ENCODE measurements at places on chromosomes 7 and 10.

DNA sequence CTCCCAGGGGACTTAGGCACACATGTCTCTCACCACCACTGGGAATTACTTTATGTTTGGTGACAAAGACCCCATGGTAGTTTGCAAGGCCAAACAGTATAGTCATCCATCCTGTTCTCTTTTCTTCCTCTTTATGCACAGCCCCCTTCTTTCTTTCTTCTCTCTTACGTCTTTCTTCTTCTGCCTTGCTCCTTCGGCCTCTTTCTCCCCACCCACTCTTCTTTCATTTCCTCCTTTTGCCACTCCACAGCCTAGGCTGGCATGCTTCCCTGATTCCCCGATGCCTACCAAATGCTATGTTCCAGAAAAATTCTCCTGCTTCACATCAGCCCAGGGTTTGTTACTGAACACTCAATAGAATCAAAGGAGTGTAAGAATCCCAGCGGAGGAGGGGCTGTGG lies 62.4 kb upstream of the MKLN1 start:
- DNase-seq = no peak

- DNase-seq = no peak
Observed at GRCh38 chr7:121244120-121244870, 84.5 kb upstream of the WNT16 start.

DNA sequence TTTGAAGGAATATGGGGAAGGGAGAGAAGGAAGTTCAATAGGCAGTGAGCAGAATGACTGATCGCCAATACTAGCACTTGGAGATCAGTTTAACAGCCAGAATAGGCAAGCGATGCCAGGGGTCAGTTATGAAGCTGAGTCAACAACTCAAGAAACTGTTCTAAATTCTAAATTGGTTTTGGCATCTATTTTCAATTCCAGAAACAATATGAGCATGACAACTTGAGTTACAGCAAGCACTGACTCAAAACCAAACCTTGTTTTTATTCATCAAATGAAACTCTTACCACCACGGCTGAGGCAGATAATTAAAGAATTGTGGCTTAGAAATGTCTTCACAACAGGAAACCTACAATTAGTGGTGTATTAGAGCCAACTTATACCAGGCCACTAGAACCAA lies 180.5 kb upstream of the ASAH2 start:
- DNase-seq = no peak

GRCh38 chr7:84230491-84230890 lies 35.9 kb upstream of the SEMA3A start:
- no peak for DNase-seq

- DNase-seq = no peak
Observed at GRCh38 chr7:25859412-25860274, 292.4 kb upstream of the NFE2L3 start.
